ENCODE measurements at places on chromosomes 16 and 17.

DNA sequence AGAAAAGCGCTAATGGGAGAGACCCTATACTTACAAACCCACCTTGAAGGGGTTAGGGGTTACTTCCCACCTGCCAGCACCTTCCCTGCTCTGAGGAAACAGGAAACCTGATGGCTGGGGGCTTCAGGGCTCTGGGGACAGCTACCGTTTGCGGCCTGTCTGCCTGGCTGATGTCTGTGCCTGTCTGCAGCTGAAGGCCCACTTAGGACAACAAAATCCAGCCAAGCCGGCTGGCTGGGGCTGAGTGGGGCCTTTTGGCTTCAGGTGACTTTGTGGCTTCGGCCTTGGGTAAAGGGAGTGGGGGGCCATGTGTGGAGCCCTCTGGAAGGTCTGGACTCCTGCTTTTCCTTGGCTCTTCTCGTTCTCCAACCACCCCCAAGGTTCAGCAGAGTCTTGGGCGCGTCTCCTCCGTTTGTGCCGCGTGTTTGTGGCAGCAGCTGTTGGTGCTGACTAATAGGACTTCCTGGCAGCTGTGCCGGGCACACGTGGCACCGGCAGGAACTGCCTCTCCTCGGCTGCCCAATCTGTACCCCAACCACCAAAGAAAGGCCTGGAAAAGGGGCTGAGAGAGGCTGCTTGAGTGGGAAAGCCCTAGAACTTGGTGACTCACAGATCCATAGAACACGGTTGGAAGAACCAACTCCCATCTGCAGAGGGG, 186.7 kb downstream of the MSI2 start:
- DNase-seq = peak; percentile 89

DNA sequence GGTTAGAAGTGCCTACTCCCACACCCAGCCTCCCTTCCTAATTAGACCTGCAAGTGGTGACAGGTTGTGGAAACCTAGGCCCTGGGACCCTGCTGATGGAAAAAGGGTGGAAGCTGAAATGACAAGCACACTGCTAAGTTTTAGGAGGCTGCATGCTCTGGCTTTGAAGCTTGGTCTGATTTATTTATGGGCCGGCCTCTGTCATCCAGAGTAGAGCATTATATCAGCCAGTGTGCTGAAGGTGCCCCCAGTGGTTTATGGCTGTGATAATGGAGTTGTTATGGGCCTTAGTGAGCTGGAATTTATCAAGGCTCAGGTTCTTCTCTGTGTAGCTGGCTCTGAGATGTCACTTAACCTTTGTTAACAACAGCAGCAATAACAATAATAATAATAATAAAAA, 142.6 kb downstream of the UTP18 start:
- DNase-seq = no peak

- no peak for DNase-seq
These were observed 5.8 kb downstream of the TRAF4 start for GRCh38 chr17:28749516-28750177.

DNA sequence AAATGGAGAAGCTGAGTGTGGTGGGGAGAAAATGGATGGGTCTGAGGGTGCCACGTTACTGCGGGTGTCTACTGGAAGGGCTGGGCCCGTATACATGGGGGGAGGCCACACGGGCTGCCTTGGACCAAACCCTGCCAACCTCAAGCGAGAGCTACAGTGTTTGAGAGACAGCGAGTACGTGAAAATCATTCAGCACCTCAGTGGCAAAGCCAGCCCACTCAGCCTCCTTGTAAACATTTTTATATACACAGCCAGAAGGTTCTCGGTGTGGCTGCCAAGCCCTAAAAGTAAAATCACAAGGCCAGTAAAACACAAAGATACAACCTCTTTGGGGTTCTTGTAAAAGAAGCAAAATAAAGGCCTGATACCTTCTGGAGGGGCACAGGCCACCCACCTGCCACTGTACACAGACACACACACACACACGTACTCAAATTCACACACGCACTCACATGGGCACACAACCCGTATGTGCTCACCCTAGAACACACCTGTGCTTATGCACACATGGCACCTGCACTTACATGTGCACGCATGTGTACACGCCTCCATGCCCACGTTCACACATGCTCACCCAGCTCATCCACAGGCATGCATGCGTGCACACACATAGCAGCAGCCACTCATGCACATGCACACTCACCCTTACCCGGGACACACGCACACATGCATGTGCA, 102.8 kb downstream of the GSG1L start:
- no peak for DNase-seq

- DNase-seq = no peak
These were observed 17.3 kb downstream of the COG1 start for GRCh38 chr17:73210002-73210678.

- DNase-seq = no peak
These were observed 34.2 kb upstream of the ZNF469 start for GRCh38 chr16:88348377-88349152.

GRCh38 chr17:79873583-79873982, 34.3 kb upstream of the CBX4 start:
- DNase-seq = no peak

GRCh38 chr16:78298986-78299385, 199.5 kb downstream of the WWOX start:
- DNase-seq = no peak

DNA sequence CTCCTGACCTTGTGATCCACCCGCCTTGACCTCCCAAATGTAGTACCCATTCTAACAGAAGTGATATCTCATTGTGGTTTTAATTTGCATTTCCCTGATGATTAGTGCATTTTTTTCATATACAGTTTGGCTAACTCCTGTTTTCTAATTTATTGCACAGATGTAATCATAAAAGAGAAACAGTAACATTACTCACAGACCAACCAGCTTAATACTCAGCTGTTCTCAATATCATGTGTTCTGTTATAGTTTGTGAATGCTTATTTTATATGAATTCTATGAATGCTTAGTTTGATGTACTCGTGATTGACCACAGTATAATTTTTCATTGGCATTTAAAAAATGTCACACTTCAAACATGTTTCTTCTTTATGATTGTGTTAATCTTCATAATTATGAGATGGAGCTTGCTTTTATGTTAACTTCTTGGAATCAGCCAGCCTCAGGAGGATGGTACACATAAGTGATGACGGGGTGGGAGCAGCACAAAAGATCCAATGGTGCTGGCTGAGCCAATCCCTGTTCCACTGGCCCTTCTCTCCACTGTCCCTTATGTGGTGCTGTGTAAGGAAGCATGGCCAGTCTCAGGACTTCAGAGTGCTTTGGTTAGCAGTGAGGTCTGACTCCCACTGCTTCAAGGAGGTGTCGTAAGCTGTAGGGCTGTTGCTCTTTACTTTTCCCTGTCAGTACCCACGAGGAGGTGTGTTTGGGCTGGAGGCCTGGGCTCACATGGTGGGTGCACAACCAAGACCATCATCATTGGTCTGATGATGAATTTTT, 191.0 kb downstream of the SPECC1 start:
- DNase-seq = no peak

GRCh38 chr16:23134274-23134673, 15.0 kb downstream of the USP31 start:
- DNase-seq = no peak

- DNase-seq = no peak
These were observed 20.3 kb downstream of the XPO6 start for GRCh38 chr16:28191364-28191960.

DNA sequence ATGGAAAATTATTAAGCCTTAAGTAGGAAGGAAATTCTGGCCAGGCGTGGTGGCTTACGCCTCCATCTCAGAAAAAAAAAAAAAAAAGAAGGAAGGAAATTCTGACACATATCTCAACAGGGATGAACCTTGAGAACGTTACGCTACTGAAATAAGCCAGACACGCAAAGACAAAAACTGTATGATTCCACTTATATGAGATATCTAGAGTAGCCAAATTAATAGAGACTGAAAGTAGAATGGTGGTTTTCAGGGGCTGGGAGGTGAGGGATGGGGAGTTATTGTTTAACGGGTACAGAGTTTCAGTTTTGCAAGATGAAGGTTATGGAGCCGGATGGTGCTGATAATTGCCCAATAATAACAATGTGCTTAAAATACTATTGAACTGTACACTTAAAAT, 16.2 kb upstream of the HNF1B start:
- peak; percentile 63 for DNase-seq

- DNase-seq = no peak
These were observed 13.2 kb upstream of the SLC7A5 start for GRCh38 chr16:87882436-87883019.

- DNase-seq = peak; percentile 20
These were observed 1.6 kb downstream of the PPY start for GRCh38 chr17:43940630-43941029.

GRCh38 chr16:75660321-75660720, 12.7 kb downstream of the TERF2IP start:
- DNase-seq = no peak

GRCh38 chr16:81554979-81555378, 110.4 kb downstream of the CMIP start:
- DNase-seq = no peak

GRCh38 chr16:23929856-23930255, 94.1 kb downstream of the PRKCB start:
- no peak for DNase-seq

- DNase-seq = no peak
These were observed 41.7 kb downstream of the ANKRD11 start for GRCh38 chr16:89448656-89449055.

DNA sequence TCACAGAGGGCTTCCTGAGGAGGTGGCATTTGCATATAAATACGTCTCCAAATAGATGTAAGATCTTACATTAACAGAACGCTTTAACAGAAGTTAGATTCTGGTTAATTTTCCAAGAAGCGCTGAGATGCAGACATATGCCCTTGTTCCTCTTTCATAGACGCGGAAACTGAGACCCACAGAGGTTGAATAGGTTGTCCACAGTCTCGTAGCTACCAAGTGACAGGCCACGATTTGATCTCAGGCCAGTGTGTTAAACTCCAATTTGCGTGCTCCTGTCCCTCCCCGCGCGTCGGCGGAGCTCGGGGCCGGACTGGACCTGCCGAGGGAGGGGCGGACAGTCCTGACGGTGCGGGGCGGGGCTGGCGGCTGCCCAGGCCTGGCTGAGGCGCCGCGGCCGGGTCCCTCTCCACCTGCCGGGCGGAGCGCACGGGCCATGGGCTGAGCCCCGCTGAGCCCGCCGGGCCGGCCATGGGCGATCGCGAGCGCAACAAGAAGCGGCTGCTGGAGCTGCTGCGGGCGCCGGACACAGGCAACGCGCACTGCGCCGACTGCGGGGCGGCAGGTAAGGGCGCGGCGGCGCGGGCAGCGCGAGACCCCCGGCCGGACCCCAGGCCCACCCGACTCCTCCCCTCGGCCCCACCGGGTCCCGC, at the start of gene ADAP2:
TSS of gene ADAP2 (plus strand) at position 402 of the 653 bp plus-strand sequence. CDS start at position 472, 70 bp downstream.
- DNase-seq = no peak

GRCh38 chr17:17904166-17905035, 67.6 kb upstream of the SREBF1 start:
- DNase-seq = no peak

DNA sequence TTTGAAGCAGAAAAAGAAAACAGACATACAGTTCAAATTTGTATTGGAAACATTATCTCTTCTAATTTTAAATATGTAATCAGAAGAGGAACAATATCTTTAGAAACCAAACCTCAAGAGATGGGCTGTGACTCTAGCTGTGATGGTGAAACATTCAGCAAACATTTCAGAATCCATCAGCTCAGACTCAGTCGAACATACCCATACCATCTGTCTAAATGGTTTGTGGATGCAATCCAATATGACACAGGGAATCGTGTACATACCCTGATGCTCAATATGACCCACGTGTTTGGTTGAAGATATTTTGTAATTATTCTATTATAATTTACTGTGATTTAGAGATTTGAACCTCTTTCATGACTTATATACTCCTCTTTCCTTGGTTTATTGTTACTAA, 665.2 kb upstream of the CDH8 start:
- DNase-seq = no peak

GRCh38 chr17:27762527-27763305, 37.6 kb downstream of the NOS2 start:
- DNase-seq = peak; percentile 19

DNA sequence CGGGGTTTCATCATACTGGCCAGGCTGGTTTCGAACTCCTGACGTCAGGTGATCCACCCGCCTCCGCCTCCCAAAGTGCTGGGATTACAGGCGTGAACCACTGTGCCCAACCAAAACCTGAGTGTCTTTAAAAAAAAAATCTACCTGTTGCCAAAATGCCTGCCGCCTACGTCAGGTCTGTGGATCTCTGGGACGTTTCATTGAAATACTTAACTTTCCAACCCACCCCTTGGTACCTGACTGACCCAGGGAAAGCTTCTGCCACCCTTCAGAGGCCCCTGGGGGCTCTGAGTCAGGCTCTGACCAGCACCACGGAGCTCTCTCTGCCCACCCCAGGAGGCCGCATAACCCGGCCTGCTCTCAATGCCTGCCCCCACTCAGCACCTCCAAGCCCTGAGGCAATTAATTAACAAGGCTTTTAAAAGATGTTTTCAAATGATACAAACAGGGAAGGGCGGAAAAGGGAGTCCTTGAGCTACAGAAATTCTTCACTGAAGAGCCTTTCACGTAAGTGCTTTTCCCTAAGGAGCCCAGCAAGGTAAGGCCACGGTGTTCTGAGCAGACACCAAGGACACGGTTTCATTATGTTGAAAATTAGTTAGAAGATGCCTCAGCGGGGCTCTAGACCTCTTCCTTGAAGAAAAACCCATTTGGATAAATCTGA, 29.3 kb upstream of the GSG1L start:
- DNase-seq = no peak

GRCh38 chr17:419073-419735, 66.6 kb upstream of the RPH3AL start:
- peak; percentile 40 for DNase-seq

DNA sequence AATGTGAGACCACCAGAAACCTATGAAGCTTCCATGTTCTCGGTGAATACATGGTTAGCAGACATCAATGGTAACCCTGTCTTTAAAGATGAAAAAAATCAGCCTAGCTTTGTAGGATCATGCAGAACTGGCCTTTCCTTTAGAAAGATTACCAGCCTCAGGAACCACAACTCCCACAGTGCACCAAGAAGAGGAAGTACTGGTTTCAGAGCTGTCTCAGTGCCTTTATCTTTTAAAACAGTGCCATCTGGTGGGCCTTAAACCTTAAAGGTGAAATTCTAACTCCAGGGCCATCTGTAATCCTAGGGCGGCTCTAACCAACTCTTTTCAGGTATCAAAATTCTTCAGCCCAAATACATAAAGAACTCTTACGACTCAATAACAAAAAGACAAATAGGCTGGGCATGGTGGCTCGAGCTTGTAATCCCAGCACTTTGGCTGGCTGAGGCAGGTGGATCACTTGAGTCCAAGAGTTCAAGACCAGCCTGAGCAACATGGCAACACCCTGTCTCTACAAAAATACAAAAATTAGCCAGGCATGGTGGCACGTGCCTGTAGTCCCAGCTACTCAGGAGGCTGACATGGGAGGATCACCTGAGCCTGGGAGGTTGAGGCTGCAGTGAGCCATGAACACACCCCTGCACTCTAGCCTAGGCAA, 5.4 kb downstream of the ATPAF2 start:
- peak; percentile 82 for DNase-seq

DNA sequence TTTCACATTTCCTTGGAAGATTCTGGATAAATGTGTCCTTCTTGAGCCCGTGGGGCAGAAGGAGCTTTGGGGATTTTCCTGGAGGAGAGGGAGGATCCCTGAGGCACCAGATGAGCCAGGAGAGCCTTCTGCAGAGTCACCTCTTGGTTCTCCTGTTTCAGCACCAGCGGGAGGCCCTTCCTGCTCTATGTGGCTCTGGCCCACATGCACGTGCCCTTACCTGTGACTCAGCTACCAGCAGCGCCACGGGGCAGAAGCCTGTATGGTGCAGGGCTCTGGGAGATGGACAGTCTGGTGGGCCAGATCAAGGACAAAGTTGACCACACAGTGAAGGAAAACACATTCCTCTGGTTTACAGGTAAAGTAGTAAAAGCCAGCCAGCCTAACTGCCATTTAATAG, 77.1 kb downstream of the ARSG start:
- no peak for DNase-seq

GRCh38 chr17:49515196-49515770, 20.2 kb downstream of the NGFR start:
- no peak for DNase-seq
